ENCODE measurements at places on chromosomes 16 and 17.

DNA sequence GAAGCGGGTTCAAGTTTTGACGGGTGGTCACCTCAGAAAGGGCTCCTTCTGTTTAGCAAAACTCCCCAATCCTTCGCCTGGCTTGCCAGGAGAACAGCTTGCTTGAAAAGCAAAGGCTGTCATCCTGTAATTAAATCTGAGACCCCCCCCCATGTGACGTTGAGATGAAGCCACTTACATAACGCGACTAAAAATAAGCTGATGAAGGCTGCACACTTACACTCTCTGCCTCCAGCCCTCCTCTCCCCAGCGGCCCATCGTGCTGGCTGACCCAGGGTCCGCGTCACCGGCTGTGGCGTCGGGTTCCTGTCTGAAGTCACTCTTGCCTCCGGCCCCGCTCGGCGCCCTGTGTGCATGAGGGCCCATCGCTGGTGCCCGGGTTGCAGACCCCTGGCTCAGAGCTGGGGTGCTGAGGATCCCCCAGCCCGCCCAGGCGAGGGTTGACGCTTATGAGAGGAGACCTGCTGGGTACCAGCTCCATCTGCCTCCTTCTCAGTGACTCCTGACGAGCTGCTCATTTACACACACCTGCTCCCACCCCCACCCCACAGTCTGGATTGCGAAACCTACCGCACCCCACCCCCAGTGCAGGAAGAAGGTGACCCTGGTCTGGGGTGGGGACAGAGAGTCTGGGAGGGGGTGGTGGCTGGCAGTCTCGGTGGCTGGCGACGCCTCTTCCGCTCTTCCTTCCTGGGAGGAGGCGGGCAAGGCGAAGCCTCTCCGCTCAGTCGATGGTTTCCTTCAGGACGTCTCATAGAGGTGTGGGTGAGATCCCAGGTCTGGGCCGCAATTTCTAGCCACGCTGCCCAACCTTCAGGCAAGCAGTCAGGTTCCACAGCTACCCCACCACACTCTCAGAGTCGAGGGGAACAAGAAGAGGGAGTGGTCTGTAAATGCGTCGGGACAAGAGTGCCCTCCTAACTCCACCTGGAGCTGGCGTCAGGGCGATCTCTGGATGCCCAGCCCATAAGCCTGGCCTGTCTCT is 3.1 kb upstream of the BAIAP2 start:
- no peak for DNase-seq

DNA sequence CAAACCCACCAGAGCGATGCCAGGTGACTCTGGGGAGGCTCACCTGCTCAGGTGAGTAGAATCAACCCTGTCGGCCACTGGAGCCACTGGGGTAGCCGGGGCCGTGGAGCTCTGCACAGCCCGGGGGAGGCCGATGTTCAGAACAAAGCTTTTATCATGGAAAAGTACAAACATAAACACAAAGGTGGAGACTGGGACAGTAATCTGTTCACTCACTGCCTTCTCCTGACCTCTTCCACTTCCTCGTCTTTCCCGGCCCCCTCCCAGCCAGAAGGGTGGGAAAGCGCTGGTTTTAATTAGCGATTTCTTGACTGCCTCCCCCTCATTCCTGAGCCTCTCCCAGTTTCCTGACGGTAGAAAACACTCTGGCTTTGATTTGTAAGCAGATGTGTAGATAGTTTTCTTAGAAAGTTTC is 9.8 kb upstream of the TEX19 start:
- no peak for DNase-seq

- DNase-seq: no peak
These were observed 38.5 kb downstream of the MPRIP start for GRCh38 chr17:17080781-17081180.

GRCh38 chr17:72075995-72076677 is 44.7 kb upstream of the SOX9 start:
- DNase-seq: no peak

- no peak for DNase-seq
These were observed 10.9 kb upstream of the KAT7 start for GRCh38 chr17:49777563-49777962.

- no peak for DNase-seq
These were observed 94.3 kb downstream of the SDK2 start for GRCh38 chr17:73549841-73550430.

DNA sequence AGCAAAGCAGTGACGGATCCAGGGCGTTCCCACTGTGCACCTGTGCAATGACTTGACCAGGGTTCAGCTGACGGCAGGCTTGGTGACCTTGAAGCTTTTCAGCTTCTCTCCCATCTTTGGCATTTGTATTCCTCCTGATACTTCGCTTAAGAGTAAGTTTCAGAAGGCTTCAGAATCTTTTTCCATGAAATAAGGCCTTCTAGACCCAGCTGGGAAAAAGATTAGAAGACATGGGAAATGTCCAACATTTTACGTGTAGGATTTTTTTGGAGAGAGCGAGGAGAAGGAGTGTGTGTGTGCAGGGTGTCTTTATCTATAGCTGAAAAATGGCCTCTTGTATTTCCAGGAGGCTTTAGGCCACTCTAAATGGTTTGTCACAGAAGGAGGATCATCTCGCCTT is 104.1 kb downstream of the BANP start:
- no peak for DNase-seq

GRCh38 chr17:40487371-40488020 is 13.9 kb downstream of the TNS4 start:
- DNase-seq: no peak

DNA sequence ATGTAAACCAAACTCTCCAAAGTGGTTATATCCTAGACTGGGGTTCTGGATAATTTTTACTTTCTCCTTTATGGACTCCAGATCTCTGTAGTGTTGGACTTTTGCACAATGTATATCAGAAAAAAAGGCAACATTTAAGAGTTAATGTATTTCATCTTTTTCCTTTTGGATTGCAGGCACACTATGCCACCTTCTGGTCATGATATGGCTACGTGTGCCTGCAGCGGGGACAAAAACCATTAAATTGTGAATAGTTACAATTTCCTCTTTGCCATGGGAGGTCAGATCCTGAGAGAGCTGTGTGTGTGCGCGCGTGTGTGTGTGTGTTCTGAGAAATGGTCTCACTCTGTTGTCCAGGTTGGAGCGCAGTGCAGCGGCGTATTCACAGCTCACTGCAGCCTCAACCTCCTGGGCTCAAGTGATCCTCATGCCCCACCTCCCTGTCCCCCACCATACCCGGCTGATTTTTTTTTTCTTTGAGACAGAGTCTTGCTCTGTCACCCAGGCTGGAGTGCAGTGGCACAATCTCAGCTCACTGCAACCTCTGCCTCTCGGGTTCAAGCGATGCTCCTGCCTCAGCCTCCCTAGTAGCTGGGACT is 4.3 kb upstream of the SGF29 start:
- DNase-seq: no peak

GRCh38 chr16:65309354-65309753 is 187.5 kb upstream of the CDH11 start:
- DNase-seq: no peak

DNA sequence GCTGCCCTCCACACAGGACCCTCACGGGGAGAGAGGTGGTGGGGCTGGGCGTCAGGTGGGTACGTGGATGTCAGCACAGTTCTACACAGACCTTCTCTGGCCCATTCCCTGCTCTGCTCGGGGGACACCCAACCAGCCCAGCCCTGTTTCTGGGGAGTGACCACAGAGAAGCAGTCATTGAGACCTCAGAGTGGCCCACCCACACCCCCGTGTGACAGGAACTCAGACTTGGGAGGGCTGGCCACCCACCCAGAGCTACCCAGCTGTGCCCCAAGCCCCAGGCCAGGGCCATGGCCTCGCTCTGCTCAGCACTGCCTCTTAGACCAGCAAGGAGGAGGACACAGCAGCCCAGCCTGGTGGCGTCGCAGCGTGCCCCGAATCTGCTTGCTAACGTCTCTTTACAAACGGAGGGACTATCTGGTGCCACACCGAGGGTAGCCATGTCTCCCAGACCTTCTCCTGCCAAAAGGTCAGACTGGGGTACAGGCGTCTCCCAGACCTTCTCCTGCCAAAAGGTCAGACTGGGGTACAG is 77.7 kb downstream of the KLHDC4 start:
- no peak for DNase-seq

DNA sequence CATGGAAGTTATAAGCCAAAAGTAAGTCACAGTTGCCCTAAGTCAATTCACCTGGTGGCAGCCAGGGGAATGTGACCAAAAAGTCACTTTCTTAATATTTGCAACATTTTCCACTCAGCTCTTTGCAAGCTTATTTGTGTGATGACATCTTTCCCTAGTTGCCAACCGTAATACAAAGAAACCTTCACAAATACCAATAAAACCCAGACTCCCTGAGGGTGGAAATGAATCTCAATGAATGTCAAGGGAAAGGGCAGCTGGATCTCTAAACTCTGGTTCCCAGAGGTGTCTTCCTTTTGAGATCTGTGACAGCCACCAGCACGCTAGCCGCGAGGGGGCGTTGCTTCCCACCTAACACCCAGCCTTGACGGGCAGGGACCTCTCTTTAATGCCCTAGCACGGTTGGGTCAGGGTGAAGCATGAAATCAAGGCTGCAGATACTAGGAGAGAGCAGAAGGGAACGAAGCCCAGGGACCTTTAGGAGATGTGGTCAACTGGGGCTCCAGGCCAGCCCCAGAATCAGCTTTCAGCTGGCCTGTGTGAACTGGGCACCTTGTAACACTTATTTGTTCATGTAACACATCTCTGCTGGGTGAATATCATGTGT is 82.2 kb downstream of the CMC2 start:
- peak; percentile 29 for DNase-seq

DNA sequence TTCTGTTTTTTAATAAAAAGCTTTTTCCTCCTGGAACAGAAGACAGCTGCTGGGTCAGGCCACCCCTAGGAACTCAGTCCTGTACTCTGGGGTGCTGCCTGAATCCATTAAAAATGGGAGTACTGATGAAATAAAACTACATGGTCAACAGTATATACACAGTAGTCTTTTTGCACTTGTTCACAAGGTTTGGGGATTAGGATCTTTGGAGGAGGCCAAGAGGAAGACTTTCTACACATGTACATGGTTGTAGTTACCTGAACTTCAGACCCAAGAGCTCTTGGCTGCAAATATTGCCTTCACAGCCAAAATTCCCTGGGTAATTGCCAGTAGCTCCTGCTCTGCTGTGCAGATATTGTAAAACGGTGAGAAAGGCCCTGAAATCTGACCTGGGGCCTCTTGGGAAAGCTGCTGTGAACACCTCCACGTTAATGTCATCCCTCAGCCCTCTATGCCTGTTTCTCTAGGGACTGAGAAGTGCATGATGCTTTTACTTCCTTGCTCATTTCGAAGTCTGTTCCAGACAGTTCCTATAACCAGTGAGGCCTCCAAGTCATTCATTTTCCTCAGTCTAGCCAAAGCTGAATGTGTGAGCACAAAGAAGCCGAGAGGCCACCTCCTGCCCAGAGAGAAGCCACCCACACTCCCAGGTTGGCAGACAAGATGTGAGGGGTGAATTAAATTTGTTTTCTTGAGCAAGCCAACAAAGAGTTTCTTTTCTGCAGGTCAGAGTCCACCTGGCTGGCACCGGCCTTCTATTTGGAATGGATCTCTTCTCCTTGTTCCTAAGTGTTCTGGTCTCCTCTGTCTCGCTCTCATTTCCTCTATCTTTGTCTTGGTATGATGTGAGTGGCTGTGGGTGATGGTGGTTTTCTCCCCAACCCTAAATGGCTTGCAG is 15.9 kb downstream of the ANKRD40 start:
- no peak for DNase-seq

GRCh38 chr16:8764525-8765250 is 32.8 kb downstream of the TMEM186 start:
- DNase-seq: no peak

DNA sequence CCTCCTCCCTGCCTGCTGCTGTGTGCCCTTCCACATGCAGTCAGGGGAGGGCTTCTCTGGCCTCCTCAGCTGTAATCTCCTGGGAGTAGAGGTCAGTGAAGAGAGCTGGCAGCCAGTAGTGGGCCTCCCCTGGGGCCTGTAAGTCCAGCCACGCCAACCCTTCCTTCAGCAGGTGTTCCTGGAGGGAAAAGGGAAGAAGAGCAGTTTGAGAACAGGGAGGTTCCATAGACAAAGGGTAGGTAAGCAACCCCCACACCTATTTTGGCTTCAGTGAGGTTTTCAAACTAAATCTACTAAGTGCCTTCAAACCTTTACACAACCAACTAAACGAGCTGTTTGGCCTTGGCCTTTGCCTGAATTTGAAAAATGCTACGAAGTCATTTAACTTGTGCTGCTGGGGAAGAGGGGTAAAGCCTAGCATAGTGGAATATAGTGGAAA is 14.2 kb downstream of the SNF8 start:
- DNase-seq: no peak

- DNase-seq: no peak
These were observed 30.7 kb upstream of the HOXB13 start for GRCh38 chr17:48759288-48759687.

DNA sequence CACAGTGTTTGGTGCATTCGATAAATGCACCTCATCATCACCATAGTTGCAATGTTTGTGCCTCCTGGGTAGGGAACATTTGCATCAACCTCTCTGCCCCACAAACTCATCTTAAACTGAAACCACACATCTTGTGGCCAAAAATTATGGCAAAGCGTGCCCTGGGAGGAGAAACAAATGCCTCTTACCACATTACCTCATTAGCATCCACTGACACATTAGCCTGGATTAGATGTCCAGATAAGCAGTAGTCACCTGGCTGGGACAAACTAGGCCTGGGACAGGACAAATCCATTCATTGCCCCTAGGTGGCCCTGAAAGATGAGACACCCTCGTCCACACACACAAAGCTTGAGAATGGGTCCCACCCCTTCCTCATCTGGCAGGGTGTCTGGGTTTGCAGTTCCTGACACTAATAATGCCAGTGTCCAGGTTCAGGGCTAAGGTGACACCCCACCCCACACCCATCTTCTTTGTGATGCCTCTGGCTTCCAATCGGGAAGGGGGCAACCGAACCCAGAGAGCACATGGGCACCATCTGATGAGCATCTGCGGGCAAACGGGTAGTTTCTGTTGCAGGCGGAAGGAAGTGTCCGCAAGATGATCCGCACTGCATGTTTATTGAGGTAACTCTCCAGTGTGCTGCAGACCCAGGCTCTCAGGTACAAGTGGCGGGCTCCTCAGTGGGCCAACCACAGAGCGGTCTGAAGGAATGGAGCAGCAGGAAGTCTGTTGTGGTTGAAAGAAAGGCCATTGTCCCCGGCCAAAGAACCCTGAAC is 8.6 kb downstream of the XYLT1 start:
- no peak for DNase-seq

DNA sequence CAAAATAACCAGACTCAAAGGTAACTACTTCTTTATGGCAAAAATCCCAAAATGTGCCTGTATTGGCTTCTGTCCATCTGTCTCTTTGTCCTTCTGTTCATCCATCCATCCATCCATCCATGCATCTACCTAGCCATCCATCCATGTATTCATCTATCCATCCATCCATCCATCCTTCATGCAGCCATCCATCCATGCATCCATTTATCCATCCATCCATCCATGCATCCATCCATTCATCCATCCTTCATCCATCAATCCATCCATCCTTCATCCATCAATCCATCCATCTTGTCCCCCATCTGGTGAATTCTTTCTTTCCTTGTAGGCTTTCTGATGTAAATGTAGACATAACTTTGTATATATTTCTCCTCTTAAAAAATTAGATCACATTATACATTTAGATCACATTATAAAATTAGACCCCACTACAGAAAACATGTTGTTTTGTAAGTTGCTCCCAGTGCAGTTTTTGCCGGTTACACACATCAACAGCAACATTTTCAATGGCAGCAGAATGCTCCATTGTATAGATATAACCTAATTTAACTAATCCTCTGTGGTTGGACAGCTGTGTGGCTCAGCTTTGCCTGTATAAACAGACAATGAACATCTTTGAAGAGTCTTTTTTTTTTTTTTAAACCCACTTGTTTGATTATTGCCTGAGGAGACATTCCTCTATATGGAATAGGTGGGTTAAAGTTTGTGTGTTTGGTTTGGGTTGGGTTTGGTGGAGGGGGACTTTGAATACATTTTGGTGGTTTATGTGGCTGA is 72.0 kb downstream of the MSI2 start:
- no peak for DNase-seq
